ENCODE measurements at places on chromosomes 7 and 10.

DNA sequence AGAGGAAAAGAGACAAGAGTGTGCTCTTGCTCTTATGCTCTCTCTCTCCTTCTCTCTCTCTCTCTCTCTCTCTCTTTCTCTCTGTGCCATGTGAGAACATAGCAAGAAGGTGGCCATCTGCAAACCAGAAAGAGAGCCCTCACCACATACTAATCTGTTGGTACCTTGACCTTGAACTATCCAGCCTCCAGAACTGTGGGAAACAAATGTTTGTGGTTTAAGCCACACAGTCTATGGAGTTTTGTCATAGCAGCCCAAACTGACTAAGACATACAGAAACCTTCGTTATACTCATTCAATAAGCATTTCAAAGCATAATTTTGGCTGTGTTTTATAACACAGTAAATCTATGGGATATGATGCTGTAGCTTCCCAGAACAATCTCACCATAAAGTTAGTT, 56.4 kb upstream of the PLPP4 start:
- no peak for DNase-seq

- DNase-seq: no peak
These were observed 19.1 kb downstream of the DNAJB6 start for GRCh38 chr7:157355784-157356511.

GRCh38 chr7:21089653-21090052, 303.0 kb upstream of the SP8 start:
- DNase-seq: no peak

DNA sequence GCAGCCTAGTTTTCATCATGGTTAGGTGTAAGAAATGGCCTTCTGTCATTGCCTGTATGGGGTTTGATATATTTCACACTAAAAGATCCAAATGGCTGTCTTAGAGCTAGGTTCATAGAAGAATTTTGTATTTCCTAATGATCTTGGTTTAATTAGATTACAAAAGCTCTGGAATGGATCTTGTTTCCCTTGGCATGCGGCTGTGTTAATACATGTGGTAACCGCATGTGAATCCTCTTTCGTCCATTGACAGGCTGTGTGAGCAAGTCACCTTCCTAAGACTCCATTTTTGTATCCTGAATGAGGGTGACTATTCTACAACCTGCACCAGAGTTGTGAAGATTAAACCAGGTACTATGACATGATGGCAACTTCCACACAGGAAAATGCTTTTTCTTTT, 12.4 kb upstream of the FZD1 start:
- no peak for DNase-seq

- DNase-seq: no peak
These were observed 30.4 kb downstream of the LYZL1 start for GRCh38 chr10:29319205-29319781.

DNA sequence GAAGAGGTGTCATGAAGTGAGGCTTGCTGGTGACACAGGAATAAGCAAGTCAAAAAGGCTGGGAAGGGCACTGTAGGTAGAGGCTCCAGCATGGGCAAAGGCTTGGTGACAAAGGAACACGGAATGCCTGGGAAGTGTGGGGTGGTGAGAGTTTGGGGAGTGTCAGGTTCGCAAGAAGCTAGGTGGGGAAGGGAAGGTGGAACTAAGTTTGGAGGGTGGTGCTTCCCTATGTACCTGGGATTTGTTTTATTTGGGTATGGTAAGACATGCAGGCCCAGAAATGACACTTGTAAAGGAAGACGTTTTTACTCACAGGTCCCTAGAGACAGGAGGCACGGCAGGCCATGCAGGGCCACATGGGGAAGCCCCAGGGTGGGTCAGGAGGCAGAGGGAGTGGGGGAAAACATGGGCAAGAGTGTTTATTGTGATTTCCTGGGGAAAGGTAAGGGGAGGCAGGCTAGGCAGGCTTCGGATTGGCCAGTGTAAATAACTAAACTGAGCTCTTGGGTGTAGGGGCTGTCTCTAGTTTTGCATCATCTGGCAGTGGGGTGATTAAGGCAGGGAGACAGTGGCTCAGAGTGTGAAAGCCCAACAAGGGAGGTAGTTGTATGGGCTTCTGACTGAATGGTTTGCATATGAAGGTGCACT, 52.1 kb downstream of the SH2D4B start:
- no peak for DNase-seq

DNA sequence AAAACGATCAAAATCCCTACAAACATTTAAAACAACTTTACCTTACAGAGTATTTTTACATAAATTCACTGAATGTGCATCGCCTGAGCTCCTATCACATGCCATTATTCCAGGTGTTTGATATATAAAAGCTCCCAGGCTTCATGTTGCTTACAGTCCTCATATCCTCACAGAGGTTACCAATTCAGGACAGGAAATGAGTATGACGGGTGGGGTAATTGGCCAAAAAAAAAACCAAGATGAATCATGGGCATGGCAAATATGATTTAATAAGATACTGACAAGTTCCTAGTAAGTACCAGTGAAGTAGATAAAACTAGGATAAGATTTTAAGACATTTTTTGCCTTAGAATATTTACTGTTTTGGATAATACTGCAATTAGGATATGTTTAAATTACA, 135.8 kb downstream of the KMT2E start:
- no peak for DNase-seq

DNA sequence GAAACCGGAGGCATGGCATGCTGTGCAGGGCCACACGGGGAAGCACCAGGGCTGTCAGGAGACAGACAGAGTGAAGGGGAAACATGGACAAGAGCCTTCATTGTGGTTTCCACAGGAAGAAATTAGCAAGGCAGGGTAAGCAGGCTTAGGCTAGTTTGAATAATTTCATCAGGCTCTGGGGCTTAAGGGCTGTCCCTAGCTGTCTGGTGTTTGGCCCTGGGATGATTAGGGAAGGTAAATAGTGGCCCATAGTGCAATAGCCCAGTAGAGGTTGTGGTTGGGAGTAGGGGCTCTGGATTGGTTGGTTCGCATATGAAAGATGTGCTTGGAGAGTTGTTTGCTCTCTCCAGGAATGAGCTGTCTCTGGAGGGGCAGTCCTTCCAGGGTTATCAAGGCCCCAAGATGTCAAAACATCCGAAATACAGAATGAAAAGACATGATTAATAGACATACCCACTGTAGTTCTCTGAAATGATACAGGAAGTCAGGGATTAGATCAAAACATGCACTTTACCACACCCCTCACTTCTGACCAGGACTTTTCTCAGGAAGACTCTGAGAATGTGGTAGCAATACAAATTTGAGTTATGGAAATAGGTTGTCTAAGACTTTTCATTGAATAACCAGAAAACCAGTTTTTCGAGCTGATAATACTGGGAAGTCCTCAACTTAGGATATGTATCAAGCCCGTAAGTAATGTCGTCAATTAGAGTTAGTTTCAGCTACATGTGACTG, 224.9 kb upstream of the NFE2L3 start:
- no peak for DNase-seq

DNA sequence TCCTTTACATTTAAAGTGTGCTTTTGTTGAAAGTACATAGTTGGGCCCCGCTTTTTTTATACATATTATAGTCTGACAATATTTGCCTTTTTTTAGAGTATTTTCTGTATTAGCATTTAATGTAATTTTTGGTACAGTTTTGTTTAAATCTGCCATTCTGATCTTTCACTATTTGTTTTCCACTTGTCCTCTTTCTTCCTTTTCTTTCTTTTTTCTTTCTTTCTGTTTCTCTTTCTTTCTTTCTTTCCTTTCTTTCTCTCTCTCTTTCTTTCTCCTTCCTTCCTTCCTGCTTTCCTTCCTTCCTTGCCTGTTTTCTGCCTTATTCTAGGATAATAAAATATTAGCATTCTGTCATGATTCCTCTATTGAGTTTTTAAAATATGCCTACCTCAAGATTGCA, 9.5 kb downstream of the LIPK start:
- no peak for DNase-seq

GRCh38 chr10:96450529-96451207, 63.1 kb downstream of the TLL2 start:
- no peak for DNase-seq

GRCh38 chr7:1131471-1132265, 28.3 kb downstream of the ZFAND2A start:
- no peak for DNase-seq

DNA sequence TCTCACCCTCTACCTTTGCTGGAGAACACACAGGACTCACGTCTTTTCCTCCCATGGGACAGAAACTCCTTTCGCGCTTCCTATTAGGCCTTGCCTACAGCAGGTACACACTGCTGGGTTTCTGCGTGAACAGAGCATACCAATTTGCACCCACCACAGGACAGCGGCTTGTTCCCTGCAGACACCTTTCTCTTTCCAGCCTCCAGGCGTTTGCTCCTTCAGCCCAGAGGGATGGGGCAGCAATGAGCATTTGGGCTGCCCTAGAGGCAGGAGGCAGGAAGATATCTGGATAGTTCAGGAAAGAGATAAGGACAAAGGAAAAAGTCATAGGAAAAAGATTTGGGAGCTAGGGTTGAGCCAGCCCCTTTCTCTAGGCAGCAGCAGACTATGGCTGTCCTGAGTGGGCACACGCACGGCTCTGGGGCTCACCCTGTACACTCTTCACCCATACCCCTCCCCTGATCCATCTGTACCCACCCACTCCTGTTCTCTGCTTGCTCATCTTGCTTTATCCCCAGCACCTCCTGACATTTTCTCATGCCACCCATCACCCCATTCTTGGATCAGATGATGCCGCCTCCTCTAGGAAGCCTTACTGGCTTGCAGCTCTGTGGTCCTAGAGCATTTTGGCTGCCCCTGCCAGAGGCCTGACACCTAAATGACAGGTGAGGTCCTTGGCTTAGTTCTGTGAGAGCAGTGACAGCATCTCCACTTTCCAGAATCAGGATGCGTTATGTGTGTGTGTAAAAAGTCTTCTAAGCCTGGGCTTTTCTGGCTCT, 40.7 kb upstream of the SPDYE3 start:
- DNase-seq: no peak

DNA sequence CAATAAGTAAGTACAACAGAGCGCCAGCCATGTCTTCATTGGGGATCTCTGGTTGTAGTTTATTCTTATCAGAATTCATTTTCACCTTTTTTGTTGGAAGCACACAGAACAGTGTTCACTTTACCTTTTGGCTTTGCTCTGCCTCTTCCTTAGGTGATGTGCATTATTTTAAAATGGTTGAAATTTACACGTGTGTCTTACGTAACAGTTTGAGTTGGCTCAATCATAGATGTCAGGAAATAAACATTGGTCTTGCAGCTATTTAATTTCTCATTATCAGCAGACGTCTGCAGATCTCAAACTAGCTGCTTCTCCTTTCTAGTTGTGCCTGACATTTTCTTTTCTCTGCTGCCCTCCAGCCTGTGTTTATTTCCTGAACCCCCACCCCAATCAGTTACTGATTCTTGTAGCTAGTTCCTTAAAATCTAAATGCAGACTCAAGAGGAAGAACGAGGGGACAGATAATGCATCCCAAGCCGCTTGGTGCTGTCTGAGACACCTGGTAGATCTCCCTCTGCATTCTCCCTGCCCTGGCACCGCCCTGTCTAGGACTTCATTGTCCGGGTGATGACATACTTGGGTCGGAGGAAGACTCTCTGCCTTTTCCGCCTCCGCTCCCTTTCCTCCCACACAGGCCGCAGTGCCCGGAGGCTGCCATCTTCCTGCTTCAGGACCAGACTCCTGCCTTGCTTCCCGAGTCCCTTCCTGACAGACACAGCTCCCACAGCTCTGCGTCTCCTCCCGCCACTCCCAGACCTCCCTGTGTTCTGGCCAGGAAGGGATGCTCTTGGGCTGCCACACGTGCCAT, 108.2 kb downstream of the ANKRD61 start:
- DNase-seq: peak; percentile 15

GRCh38 chr7:26372249-26372648, 80.6 kb downstream of the SNX10 start:
- peak; percentile 69 for DNase-seq
